ENCODE measurements at places on chromosomes 11 and 22.

- no peak for DNase-seq
Observed at GRCh38 chr11:121795174-121795573, 320.8 kb downstream of the BLID start.

- DNase-seq: no peak
Observed at GRCh38 chr22:19075404-19075803, 46.8 kb downstream of the DGCR2 start.

- no peak for DNase-seq
Observed at GRCh38 chr11:82811369-82811768, 77.7 kb upstream of the FAM181B start.

- no peak for DNase-seq
Observed at GRCh38 chr11:29009426-29009825, 901.2 kb downstream of the METTL15 start.

GRCh38 chr22:39275814-39276439 lies 31.1 kb upstream of the PDGFB start:
- DNase-seq: no peak

GRCh38 chr11:36540998-36541397 lies 26.8 kb upstream of the RAG1 start:
- DNase-seq: peak; percentile 52

DNA sequence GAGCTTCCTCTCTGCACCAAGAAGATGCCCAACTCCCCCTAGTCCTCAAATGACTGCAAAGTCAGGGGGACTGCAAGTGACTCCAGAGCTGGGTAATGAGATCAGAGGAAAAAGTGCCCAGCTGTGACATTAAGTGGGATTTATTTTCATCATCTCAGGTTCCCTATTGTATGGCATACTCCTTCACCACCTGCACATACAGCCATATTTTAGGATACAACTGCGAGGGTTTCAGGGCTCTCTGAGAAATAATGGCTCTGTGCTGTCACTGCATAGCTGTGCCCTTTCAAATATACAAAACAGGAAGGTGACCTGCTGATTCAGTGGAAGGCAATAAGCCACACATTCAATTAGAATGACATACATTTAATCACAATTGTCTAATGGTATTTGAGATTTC lies 45.6 kb upstream of the PLET1 start:
- DNase-seq: peak; percentile 52

Data from NCI-H2107 (cell line).